ENCODE measurements at places on chromosomes 1 and 21.

GRCh38 chr1:222627232-222627631 lies 9.3 kb downstream of the MIA3 start:
- no peaks in the 10 kb centered on the region for H3K27me3 ChIP-seq
- no peak overlapping the region for H3K27ac ChIP-seq
- no peak for DNase-seq

DNA sequence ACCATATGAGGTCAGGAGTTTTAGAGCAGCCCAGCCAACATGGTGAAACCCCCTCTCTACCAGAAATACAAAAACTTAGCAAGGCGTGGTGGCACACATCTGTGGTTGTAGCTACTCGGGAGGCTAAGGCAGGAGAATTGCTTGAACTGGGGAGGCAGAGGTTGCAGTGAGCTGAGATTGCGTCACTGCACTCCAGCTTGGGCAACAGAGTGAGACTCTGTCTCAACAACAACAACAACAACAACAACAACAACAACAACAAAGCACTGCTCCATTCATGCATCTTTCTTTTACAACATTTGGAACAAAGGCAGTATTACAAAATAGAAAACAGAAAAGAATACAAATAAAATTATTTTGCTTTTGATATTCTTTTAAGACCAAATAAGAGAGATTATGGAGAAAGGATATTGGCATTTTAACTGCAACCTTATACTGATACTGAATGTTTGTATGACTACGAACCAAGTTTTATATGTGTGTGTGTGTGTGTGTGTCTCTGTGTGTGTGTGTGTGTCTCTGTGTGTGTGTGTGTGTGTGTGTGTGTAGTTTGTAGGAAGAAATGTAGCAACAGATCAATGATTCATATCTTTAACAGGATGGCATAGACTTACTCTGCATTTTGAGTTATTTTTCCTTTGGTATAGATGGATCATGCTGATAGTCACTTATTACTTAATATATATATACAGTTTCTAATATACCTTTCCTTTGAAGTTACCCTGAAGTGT lies 24.6 kb downstream of the ATF6 start:
- H3K27ac ChIP-seq: no peak overlapping the region
- no peak overlapping the region for H3K4me3 ChIP-seq
- H3K4me1 ChIP-seq: no peaks in the 10 kb centered on the region
- H3K36me3 ChIP-seq: peaks cover 31% of the 10 kb centered on the region
- H3K27me3 ChIP-seq: no peaks in the 10 kb centered on the region

- no peaks in the 10 kb centered on the region for H3K27me3 ChIP-seq
- H3K27ac ChIP-seq: no peak overlapping the region
- H3K4me3 ChIP-seq: no peak overlapping the region
- H3K4me1 ChIP-seq: peaks cover 8% of the 10 kb centered on the region
- H3K36me3 ChIP-seq: no peaks in the 10 kb centered on the region
Measured at GRCh38 chr1:109767637-109768334, 4.1 kb upstream of the EPS8L3 start.

- H3K36me3 ChIP-seq: no peaks in the 10 kb centered on the region
- H3K4me1 ChIP-seq: peaks cover 8% of the 10 kb centered on the region
- no peaks in the 10 kb centered on the region for H3K27me3 ChIP-seq
- H3K4me3 ChIP-seq: no peak overlapping the region
- DNase-seq: no peak
- no peak overlapping the region for H3K27ac ChIP-seq
Measured at GRCh38 chr1:212594640-212595039, 13.9 kb upstream of the ATF3 start.

- H3K4me3 ChIP-seq: no peak overlapping the region
- no peaks in the 10 kb centered on the region for H3K36me3 ChIP-seq
- no peak overlapping the region for H3K27ac ChIP-seq
- H3K27me3 ChIP-seq: no peaks in the 10 kb centered on the region
Measured at GRCh38 chr21:20698585-20698984, 299.6 kb upstream of the NCAM2 start.

DNA sequence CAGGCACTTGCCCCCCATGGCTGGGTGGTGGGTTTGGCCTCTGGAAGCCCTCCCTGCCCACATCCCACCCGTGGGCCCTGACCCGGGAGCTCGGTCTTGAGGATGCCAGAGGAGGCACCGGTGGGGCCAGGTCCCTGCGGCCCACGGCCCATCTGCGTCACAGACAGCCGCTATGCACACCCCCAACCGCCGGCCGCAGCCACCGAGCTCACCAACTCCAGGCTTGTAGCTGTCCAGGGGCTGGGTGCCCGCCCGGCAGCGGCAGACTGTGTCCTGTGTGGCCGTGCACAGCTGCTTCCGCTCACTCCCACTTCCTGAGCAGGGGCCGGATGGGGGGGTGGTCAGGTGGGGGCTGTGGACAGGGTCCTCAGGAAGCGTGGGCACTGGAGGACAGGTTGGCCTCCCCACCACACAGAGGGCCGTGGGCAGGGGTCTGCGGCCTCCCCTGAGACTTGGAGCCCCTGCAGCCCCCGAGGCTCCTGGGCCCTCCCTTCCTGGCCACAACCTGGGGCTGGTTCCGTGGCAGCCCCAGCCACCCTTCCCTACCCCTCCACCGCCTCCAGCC lies 1.1 kb downstream of the TNFRSF4 start:
- no peaks in the 10 kb centered on the region for H3K4me1 ChIP-seq
- no peaks in the 10 kb centered on the region for H3K27me3 ChIP-seq
- H3K36me3 ChIP-seq: peaks cover 15% of the 10 kb centered on the region
- DNase-seq: peak; percentile 34
- H3K4me3 ChIP-seq: no peak overlapping the region

- H3K4me1 ChIP-seq: no peaks in the 10 kb centered on the region
- no peak overlapping the region for H3K27ac ChIP-seq
- H3K27me3 ChIP-seq: no peaks in the 10 kb centered on the region
- DNase-seq: no peak
- H3K36me3 ChIP-seq: no peaks in the 10 kb centered on the region
Measured at GRCh38 chr21:29748391-29749167, 191.2 kb downstream of the GRIK1 start.

GRCh38 chr1:162551969-162552683 lies 9.4 kb upstream of the UAP1 start:
- H3K36me3 ChIP-seq: no peaks in the 10 kb centered on the region
- no peaks in the 10 kb centered on the region for H3K27me3 ChIP-seq
- H3K27ac ChIP-seq: no peak overlapping the region
- no peaks in the 10 kb centered on the region for H3K4me1 ChIP-seq
- no peak for DNase-seq
- no peak overlapping the region for H3K4me3 ChIP-seq

DNA sequence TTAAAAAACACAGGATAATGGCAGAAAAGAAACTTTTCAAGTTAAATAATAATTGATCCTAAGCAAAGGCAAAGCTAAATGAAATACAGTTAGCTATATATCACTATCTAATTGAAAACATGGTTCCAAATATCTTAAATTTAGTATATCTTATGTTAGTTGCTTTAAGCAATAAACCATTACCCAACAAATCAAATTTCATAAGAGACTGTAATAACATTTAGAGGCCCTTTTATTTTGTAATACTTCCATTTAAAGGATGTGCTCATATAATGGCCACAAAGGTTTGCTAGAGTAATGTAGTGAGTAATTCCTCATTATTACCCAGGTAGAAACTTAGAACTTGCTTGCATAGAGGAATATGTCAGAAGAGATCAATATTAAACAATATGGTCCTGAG lies 32.3 kb downstream of the RPL5 start:
- no peaks in the 10 kb centered on the region for H3K27me3 ChIP-seq
- no peak overlapping the region for H3K4me3 ChIP-seq
- H3K4me1 ChIP-seq: no peaks in the 10 kb centered on the region
- H3K27ac ChIP-seq: no peak overlapping the region

GRCh38 chr1:40076895-40077312 lies 20.1 kb downstream of the PPT1 start:
- H3K36me3 ChIP-seq: peaks cover 21% of the 10 kb centered on the region
- peaks cover 10% of the 10 kb centered on the region for H3K4me1 ChIP-seq
- no peaks in the 10 kb centered on the region for H3K27me3 ChIP-seq
- no peak overlapping the region for H3K4me3 ChIP-seq
- no peak for DNase-seq

DNA sequence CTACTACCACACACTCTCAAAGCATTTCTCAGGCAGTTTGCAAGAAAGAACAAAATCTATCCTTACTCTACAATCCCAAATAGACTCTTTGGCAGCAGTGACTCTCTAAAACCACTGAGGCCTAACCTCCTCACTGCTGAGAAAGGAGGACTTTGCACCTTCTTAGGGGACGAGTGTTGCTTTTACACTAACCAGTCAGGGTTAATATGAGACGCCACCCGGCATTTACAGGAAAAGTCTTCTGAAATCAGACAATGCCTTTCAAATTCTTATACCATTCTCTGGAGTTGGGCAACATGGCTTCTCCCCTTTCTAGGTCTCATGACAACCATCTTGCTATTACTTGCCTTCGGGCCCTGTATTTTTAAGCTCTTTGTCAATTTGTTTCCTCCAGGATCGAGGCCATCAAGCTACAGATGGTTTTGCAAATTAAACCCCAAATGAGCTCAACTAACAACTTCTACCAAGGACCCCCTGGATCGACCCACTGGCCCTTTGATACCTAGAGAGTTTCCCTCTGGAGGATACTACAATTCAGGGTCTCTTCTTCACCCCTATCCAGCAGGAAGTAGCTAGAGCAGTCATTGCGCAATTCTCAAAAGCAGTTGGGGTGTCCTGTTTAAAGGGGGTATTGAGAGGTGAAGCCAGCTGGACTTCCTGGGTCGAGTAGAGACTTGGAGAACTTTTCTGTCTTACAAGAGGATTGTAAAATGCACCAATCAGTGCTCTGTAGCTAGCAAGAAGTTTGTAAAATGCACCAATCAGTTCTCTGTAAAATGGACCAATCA lies 2.0 kb upstream of the FMO4 start:
- H3K27me3 ChIP-seq: no peaks in the 10 kb centered on the region
- no peak overlapping the region for H3K4me3 ChIP-seq
- no peaks in the 10 kb centered on the region for H3K36me3 ChIP-seq
- no peak overlapping the region for H3K27ac ChIP-seq
- peaks cover 9% of the 10 kb centered on the region for H3K4me1 ChIP-seq

GRCh38 chr1:168758503-168758902 lies 29.5 kb upstream of the DPT start:
- no peak overlapping the region for H3K4me3 ChIP-seq
- peaks cover 43% of the 10 kb centered on the region for H3K4me1 ChIP-seq
- no peak overlapping the region for H3K27ac ChIP-seq
- no peaks in the 10 kb centered on the region for H3K27me3 ChIP-seq

GRCh38 chr1:226690460-226690982 lies 48.6 kb downstream of the ITPKB start:
- peaks cover 32% of the 10 kb centered on the region for H3K4me1 ChIP-seq
- no peak overlapping the region for H3K4me3 ChIP-seq
- no peaks in the 10 kb centered on the region for H3K27me3 ChIP-seq
- no peaks in the 10 kb centered on the region for H3K36me3 ChIP-seq
- no peak for DNase-seq
- no peak overlapping the region for H3K27ac ChIP-seq

DNA sequence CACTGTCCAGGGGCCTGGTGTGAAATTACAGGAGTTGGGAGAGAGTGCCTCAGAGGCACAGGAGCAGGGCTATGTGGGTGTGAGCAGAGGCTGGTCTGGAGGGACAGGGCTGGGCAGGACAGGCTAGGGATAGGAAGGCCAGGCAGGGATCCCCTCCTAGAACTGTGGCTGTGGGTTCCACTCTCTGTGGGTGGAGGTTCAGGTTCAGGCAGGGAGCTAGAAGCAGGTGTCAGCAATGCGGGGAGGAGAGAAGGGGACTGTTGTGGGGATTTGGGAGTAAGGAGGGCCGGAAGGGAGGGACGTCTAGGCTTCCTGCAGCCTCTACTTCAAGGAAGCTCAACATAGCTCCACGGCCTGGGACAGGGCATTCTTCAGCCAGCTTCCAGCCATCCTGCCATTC lies 8.3 kb upstream of the GPR61 start:
- H3K27ac ChIP-seq: no peak overlapping the region
- no peaks in the 10 kb centered on the region for H3K36me3 ChIP-seq
- no peak for DNase-seq
- H3K27me3 ChIP-seq: no peaks in the 10 kb centered on the region

GRCh38 chr1:85449356-85449755 lies 15.6 kb downstream of the DDAH1 start:
- no peak overlapping the region for H3K4me3 ChIP-seq
- H3K27ac ChIP-seq: no peak overlapping the region
- H3K36me3 ChIP-seq: no peaks in the 10 kb centered on the region
- peaks cover 7% of the 10 kb centered on the region for H3K4me1 ChIP-seq

DNA sequence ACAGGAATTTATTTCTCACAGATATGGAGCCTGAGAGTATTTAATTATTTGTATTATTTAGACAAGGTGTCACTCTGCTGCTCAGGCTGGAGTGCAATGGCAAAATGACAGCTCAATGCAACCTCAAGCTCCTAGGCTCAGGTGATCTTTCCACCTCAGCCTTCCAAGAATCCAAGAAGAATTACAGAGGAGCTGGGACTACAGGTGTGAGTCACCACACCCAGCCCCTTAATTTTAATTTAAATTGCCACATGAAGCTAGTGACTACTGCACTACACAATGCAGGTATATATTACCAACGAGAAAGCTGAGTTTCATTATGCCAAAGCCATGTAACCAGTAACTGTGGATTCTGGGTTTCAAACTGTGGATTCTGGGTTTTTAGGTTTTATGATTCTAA lies 2.1 kb downstream of the KHDC4 start:
- H3K27me3 ChIP-seq: no peaks in the 10 kb centered on the region
- no peak for DNase-seq
- H3K27ac ChIP-seq: no peak overlapping the region
- H3K4me1 ChIP-seq: peaks cover 32% of the 10 kb centered on the region
- peaks cover 25% of the 10 kb centered on the region for H3K36me3 ChIP-seq

GRCh38 chr1:86776108-86776507 lies 71.7 kb downstream of the SH3GLB1 start:
- H3K4me3 ChIP-seq: no peak overlapping the region
- no peak for DNase-seq
- no peaks in the 10 kb centered on the region for H3K4me1 ChIP-seq
- H3K36me3 ChIP-seq: no peaks in the 10 kb centered on the region

GRCh38 chr21:45631540-45631939 lies 12.0 kb upstream of the PCBP3 start:
- H3K27me3 ChIP-seq: no peaks in the 10 kb centered on the region
- H3K36me3 ChIP-seq: no peaks in the 10 kb centered on the region
- H3K4me3 ChIP-seq: no peak overlapping the region

- DNase-seq: peak; percentile 25
- H3K27me3 ChIP-seq: no peaks in the 10 kb centered on the region
- H3K4me3 ChIP-seq: no peak overlapping the region
- H3K4me1 ChIP-seq: no peaks in the 10 kb centered on the region
Measured at GRCh38 chr1:219385787-219386427, 212.2 kb downstream of the LYPLAL1 start.

- H3K36me3 ChIP-seq: no peaks in the 10 kb centered on the region
- H3K4me1 ChIP-seq: peaks cover 6% of the 10 kb centered on the region
- H3K27ac ChIP-seq: no peak overlapping the region
- no peaks in the 10 kb centered on the region for H3K27me3 ChIP-seq
- peak; percentile 26 for DNase-seq
- no peak overlapping the region for H3K4me3 ChIP-seq
Measured at GRCh38 chr1:159752135-159752580, 28.6 kb upstream of the DUSP23 start.

DNA sequence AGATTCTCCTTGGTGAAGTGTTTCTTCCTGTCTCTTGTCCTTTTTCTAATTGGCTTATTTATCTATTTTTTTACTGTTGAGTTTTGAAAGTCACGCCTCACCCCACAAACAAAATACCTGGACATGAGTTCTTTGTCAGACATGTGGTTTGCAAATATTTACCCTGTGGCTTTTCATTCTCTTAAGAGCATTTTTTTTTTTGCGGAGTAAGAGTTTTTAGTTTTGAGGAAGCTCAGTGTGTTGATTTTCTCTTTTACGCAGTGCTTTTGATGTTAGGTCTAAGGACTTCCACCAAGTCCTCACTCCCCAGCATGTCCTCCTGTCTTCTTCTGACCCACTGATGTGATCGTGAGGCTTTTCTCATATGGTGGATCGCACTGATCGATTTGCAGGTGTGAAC lies 7.6 kb downstream of the DFFB start:
- no peak for DNase-seq
- no peaks in the 10 kb centered on the region for H3K4me1 ChIP-seq
- H3K27me3 ChIP-seq: no peaks in the 10 kb centered on the region
- peaks cover 6% of the 10 kb centered on the region for H3K36me3 ChIP-seq
- H3K27ac ChIP-seq: no peak overlapping the region

Measured in thyroid gland (tissue), 4 donors.